ENCODE measurements at places on chromosomes 3 and 15. TPM values are rescaled to one million over a fixed set of nuclear protein-coding genes. Genes with fewer than 3 reads are reported as not detected.

Gene ANKRD63
- not detected for total RNA-seq

Gene GXYLT2
- total RNA-seq, result not detected

Gene IL20RB
- total RNA-seq, result 1.2 TPM

Gene NANOGP8
- not detected for total RNA-seq

Gene FOXB1
- total RNA-seq, result not detected
